Hippocampal formation (tissue), 2 donors: ENCODE measurements at places on chromosomes 1 and 21.

DNA sequence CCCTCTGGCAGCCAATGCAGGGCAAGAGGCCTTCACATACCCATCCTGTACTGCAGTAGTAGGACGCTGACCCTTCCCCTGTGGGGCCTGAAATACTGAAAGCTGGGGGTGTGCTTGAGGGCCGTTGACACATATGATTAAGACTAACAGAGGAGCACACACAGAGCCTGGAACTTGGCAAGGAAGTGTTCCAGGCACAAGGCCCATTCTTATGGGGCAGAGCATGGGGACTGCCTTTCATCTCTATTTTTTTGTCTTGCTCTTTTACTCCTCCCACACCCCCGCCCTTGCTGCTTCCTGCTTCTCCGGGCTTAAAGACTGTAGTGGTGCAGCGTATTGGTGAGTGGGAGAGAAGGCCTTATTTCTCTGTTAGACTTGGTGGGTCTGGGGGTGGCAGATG is 137.4 kb downstream of the BACH1 start:
- DNase-seq: no peak

DNA sequence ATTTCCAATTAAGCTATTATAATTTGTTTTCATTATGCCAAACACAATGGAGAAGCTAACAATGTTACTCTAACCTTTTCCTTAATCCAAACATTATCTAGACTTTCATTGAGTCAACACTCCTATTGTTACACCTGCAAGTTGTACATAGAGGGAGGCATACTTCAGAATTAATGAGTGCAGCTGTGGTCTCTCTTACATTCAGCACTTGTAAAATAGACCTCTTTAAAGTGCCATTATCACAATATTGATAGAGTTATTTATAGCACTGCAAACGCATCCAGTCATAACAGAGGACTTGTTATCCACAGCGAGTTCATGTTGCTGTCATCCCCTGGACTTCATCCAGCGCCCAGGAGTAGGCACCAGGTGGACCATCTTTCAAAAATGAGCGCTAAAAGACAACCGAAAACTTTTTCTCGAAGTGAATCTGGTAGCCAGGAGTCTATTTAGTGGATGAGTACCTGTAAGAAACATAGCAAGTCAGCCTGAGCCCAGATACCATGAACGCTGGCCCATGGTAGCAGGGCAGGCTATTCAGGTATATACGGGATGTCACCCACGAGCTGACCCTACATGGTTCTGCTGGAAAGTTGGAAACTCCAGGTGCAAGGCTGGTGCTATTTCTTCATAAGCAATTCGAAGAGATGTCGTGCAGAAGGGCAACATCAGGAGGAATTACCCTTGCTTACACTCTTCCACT is 70.6 kb upstream of the NFIA start:
- no peak for DNase-seq

DNA sequence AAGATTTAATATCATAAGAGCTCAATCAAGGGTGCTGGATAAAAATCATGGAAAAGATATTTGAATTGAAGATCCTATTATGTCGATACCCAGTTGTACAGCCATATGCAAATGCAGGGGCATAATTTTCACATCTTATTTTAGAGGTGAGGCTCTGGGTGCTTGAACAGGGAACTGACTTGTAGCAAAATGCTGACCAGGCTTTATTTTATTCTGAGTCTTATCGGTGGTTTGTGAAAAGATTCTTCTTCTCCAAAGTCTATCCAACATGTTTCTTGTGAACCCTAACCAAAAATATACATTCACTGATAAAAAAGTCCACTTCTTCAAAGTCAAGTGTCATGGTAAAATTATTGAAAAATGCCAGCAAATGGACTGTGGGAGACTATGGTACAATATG is 475.5 kb upstream of the NEGR1 start:
- no peak for DNase-seq

DNA sequence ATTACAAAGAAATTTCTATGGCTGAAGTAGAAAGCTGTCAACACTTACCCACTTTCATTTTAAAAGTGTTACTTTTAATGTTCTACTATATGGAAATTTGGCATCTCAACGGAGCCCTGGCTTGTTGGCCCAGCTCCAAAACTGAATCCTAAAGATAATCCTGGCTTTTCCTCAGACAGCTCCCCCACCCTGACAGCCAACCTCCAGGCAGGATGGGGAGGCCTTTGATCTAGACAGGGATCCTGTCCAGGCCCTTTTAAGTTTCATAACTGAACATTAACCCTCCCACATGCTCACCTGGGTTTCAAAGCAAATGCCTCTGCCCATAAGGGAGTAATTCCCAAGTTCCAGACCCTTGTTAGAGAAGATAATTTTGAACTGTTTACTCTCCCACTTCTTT is 99.3 kb upstream of the RALGPS2 start:
- no peak for DNase-seq

DNA sequence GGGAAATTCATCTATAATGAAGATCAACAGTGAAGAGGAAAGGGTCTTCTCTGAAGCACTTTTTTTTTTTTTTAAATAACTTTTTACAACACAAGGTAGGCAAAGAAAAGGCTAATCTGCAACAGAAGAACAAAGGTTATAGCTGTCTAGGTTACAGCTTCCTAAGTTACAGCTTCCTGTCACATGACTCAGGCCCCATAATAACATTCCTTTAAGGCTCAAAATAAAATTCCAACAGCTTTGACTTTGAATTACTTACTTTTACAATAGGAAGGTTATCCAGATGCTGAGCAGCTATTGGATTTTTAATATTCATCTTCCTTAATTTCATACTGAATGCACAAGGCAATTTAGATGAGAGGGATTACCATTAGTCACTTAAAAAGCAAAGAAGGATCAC is 40.4 kb upstream of the TMEM61 start:
- no peak for DNase-seq

DNA sequence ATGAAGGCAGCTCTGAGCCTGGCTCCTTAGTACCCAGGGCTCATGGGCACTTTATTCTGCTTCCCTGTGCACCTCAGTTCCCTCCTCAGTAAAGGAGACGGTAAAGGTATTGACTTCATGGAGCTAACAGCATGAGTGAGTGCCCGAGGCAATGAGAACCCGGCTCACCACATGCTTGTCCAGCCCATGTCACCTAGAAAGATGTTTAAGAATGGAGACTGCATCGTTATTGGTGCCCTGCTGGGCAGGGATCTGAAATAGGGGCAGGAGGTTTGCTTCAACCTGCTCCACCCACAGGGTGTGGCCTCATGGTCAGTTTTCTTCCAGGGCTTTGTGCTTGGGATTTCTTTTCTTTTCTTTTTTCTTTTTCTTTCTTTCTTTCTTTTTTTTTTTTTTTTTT is 7.0 kb upstream of the KCNE1 start:
- DNase-seq: no peak

GRCh38 chr1:27235827-27236226 is 1.4 kb downstream of the WDTC1 start:
- no peak for DNase-seq

DNA sequence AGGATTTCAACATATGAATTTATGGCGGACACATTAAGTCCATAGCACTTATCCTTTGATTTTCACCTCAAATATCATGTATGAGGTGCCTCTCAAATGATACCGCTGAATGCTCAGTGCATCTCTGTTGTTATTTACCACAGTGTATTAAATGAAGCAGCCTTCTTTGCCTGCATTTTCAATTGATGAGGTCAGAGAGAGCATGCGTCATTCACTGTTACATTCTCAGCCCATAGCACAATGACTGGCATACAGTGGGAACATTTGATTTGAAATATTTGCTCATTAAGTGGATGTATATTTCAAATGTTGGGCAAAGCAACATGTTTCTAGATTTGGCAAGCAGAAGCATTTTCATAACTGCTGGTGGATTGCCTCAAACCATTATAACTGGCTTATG is 45.7 kb downstream of the LRRC7 start:
- DNase-seq: no peak

- no peak for DNase-seq
Observed at GRCh38 chr1:185843986-185844385, 109.8 kb downstream of the HMCN1 start.

DNA sequence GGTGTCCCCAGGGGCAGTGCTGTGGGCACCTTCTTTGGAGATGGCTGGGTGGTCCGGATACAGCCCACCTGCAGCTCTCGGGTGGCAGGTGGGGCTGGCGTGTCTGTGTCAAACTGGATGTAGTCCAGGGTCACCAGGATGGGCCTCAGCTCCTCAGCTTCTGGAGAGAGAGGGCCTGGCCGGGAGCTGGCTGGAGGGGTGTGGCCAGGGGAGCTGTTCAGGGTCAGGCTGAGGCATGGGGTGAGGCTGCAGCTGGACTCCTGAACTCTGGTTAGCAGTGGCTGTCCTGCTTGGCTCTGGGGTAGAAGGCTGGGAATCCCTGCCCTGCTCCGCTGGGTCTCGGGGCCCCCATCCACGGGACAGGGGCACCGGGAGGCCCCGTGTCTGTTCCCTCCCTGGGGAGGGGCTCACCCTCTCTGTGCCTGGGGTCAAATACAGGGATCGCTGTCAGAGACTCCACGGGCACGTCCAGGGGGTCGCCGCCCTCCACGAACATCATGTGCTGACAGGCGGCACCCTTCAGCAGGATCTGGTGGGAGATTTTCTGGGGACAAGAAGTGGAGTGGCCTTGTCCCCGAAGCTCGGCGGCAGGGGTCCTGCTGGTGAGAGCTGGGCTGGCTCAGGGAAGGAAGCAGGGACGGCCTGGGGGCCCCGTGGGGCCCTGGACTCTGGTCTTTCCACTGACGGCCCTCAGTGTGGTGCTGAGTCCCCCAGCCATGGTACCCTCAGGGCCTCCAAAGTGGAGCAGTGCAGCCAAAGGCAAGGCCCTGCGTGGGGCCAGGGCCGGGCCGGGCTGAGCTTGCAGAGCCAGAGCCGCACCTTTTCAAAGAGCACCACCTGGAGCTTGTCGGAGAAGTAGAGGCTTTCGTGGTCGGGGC is 4.1 kb upstream of the TMEM52 start:
- DNase-seq: no peak

GRCh38 chr1:38071312-38072256 is 25.0 kb upstream of the POU3F1 start:
- no peak for DNase-seq

GRCh38 chr1:230170153-230170547 is 103.1 kb downstream of the GALNT2 start:
- no peak for DNase-seq

DNA sequence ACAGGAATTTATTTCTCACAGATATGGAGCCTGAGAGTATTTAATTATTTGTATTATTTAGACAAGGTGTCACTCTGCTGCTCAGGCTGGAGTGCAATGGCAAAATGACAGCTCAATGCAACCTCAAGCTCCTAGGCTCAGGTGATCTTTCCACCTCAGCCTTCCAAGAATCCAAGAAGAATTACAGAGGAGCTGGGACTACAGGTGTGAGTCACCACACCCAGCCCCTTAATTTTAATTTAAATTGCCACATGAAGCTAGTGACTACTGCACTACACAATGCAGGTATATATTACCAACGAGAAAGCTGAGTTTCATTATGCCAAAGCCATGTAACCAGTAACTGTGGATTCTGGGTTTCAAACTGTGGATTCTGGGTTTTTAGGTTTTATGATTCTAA is 2.1 kb downstream of the KHDC4 start:
- no peak for DNase-seq

DNA sequence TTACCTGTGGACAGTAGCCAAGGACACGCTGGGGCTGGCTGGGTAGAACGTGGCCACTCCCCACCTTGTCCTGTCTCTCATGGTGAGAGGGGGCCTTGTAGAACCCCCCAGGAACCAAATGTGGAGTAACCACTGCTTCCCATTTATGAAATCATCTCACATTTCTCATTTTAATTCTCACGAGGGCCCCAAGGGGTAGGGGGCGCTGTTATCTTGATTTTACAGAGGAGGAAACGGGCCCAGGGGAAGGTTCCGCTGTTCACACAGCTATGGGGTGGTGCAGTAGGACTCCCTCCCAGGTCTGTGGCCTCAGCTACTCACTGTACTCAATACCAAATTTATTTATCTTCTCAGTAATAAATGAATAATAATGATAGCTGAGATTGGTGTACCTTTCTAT is 5.5 kb downstream of the SMPDL3B start:
- no peak for DNase-seq

GRCh38 chr1:87141556-87141955 is 187.1 kb upstream of the LMO4 start:
- no peak for DNase-seq

- peak; percentile 53 for DNase-seq
Observed at GRCh38 chr1:212671342-212672031, 28.2 kb downstream of the BATF3 start.

DNA sequence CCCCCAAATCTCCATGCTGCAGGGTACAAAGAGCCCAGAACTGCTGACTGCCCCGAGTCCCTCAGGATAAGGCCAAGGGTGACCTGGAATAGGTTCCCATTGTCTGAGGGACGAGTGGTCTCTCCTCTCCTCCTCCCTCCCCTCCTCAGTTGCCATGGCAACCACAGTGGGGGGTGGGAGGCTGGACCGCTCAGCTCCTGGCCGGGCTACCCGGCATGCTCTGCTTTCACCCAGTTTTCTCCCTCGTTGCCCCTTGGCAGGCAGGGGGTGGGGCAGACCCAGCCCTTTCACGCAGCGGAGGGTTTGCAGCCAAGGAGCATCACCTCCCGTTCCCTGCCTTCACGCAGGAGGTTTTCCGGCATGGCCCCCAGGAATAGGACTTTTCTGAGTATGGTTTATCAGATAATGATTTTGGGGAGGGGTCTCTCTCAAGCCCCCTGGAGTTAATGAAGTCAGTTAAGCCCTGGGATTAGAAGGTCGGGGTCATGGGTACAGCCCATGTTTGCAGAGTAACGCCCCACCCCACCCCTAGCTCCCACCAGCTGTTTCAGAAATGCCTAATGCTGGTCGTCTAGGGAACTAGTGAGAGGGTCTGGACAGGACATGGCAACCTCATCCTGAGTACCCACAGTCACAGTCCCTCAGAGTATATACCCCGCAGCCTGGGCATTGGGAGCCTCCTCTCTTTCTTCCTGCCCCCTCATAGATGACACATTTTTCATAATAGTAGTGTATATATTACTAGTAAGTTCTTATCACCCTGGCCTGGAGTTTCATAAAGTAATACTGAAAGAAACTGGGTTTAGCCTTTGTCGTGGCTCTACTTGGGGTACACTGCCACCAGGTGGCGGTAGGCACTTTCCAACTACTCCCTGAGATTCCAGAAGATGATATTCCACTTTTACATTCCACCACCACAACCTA is 20.7 kb downstream of the C1QB start:
- peak; percentile 47 for DNase-seq

- no peak for DNase-seq
Observed at GRCh38 chr21:36698385-36698980, 432 bp upstream of the SIM2 start.

DNA sequence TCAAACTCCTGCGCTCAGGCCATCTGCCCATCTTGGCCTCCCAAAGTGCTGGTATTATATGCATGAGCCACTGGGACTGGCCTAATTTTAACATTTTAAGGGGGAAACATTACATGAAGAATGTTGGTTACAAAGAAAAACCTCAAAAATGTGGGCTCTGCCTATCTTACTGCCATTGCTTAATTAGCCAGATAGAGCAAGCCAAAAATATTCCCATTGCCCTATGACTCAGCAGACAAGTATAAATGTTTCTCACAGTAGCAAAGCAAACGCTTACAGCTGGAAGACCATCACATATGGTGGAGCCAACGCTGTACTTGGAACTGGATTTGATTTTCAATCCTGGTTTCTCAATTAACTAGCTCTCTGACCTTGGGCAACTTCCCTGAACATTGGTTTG is 502.0 kb downstream of the SMYD3 start:
- no peak for DNase-seq
